ENCODE measurements at places on chromosomes 2 and 18.

GRCh38 chr2:120247851-120248250, 4.8 kb upstream of the RALB start:
- no peak for DNase-seq

GRCh38 chr2:216757532-216757931, 62.2 kb upstream of the IGFBP5 start:
- no peak for DNase-seq

GRCh38 chr2:170213651-170214050, 35.7 kb downstream of the MYO3B start:
- no peak for DNase-seq

- DNase-seq = no peak
Observed at GRCh38 chr2:88053296-88053695, 2.3 kb downstream of the KRCC1 start.

- DNase-seq = no peak
Observed at GRCh38 chr2:157271590-157272203, 14.2 kb downstream of the GALNT5 start.

DNA sequence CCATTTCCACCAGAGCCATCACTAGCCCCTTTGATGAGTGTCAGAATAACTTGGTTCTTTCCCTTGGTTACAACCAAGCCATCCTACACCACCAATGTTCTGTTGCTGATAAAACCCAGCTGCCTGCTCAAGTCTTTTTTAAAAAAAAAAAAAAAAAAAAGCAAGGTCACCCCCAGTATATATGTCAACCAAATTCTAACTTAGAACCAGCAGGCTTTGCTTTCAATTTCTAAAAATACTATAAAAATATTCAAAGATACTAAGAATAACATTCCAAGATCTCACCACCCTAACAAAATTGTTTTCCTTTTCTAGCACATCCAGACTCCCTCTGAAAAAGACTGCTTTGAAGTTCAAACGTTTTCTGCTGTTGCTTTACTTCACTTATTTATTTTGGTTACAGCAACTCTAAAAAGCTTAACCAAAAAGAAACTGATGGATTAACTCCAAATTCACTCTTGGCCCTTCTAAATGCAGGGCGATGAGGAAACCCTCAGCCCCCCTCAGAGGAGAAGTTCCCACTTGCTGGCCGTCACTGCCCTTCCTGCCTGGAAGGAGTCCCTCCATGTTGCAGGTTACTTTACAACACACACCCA, 10.9 kb downstream of the UXS1 start:
- no peak for DNase-seq

DNA sequence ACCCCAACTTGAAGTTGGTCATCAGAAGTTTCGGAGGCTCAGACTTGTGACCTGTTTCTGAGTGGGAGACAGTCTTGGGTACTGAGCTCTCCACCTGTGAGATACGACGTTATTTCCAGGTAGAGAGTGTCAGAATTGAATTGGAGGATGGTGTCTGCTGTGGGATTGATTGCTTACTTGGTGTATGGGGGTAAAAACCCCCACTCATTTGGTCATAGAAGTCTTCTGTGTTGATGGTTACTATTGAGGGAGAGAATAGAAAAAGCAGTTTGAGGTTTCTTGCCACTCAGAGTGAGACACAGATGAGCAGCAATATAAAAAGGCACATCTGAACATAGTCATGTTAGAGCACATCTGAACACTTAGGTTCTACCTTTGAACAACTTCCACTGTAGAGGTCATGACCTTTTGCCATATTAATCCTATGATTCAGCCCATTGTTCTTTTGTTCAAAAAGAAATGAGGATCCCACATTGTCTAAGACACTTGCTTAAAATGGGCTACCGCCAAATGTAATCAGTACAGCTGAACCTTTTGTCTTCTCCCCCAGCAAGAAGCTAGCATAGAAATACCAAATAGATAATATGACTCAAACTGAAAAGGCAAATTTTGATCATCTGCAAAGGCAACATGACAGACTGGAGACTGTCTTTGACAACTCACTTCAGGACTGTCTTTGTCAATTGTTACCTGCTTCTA, 73.3 kb downstream of the NAB1 start:
- peak; percentile 17 for DNase-seq

DNA sequence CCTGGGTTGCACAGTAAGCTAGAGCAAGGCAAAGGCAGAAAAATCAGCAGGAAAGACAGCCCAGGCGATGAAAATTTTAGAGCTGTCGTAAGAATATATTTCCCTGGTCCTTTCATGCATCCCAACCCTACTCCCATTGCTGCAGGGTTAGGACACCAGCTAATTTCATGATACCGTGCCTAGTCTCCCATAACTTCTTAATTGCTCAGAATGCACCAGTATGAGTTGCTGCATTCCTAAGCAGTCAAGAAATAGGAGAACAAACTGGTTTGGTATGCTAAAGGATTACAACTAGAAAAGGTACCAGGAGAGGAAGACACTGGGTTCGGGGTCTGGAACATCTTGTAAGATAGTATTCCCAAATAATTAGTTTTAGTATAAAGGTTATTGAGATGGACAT, 269.4 kb upstream of the NRXN1 start:
- no peak for DNase-seq

DNA sequence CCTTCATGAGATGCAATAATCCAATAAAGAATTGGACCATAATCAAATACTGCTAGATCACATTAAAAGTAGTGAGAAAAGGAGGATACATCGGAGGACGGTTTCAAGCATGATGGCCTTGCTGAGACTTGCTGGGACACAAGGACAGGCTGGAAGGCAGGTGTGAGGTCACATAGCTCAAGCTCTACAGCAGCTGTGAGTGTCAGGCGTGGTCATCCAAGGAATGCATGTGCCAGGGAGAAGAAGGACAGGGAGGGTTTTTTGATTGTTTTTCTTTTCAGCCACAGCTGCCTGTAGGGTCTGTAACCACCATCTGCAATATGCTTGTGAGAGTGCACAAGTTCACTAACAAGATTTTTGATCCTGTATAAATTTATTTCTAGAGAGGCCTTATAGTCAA, 57.6 kb downstream of the BMP10 start:
- no peak for DNase-seq

DNA sequence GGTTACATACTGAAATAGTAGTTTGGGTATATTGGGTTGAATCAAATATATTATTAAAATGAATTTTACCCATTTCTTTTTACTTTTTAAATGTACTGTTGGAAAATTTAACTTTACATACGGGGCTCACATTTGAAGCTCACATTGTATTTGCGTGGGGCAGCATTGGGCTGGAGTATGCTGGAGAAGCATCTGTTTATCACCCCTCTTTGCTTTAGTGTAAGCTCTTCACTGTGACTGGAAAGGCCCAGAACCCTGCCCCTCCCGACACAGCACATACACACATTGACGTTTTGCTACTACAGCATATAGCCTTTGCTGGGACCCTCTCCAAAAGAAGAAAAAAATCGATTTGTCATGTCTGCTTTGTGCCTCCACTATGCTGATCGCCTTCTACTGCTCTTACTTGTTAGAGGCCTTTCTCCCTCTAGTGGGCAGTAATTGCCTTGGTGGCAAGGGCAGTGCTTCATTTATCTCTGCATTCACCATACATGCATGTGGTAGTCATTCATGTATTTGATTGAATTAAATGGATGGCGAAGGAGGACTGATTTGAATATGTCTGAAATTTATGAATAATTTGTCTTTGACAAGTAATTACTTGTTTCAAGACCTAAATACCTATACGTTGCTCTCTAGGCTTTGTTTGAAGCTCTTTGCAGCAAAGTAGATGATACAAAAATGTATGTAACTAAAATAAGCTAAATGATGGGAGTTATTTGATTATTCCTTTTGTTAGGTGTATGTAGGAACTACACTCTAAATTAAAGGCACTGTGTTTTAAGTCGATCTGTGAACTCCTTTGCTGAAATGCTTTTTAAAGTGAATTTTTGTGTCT, 37.4 kb downstream of the VAPA start:
- no peak for DNase-seq

GRCh38 chr18:12904012-12904516, 20.0 kb upstream of the PTPN2 start:
- DNase-seq = peak; percentile 88

GRCh38 chr18:80218341-80219227, 28.7 kb downstream of the PARD6G start:
- DNase-seq = no peak

GRCh38 chr18:54958704-54959625, at the start of gene CCDC68:
Gene CCDC68, minus strand, starts transcription at chr18:54959461. Its CDS starts 16,670 bp downstream, at chr18:54942791.
- DNase-seq = no peak

DNA sequence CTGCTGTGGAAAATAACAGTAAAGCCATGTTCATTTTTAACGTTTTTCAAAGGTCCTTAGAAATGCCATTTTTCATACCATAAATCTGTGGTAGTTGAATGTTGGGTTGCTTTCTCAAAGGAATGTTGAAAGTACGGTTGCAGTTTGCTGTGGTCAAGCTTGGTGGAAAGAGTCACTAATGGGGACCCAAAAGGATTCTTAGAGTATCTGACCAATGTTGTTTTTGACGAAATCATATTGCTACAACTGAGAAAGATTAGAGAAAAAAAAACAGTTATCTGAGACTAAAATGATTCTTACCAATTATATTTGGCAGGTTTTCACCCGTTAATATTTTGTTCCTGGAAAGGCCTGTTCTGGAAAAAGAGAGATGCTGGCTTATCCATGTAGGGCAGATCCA, 439.5 kb upstream of the ETAA1 start:
- DNase-seq = no peak

DNA sequence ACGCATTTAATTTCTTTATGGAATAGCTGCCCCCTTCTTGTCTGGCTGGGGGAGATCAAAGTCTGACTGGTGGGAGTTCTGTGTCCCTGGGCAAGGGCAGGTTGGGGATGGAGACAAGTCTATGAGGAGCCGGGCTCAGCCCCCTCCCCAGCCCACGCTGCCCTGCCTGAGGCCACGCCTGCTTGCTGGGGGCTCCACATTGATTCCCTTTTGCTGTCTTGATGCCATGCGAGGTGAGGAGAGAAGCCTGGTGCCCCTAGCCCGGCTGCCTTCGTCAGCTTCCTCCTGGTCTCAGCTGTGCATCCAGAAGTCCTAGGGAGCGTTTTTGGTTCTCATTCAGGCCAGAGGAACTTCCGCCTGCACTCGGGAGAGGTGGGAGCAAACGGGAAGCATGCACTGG, 247.9 kb downstream of the NDUFA10 start:
- no peak for DNase-seq

Measured in stimulated activated effector memory CD8-positive, alpha-beta T cell treated with anti-CD3 and anti-CD28 coated beads, Interleukin-12 subunit alpha, Interleukin-12 subunit beta, amount 100 ng/mL, for 72 hours (primary cell).